Ammon's horn (tissue), 1 donor: ENCODE measurements at places on chromosomes 3 and 15.
A peak's percentile ranks its signal among the peaks of the same experiment; 100 is the strongest.

DNA sequence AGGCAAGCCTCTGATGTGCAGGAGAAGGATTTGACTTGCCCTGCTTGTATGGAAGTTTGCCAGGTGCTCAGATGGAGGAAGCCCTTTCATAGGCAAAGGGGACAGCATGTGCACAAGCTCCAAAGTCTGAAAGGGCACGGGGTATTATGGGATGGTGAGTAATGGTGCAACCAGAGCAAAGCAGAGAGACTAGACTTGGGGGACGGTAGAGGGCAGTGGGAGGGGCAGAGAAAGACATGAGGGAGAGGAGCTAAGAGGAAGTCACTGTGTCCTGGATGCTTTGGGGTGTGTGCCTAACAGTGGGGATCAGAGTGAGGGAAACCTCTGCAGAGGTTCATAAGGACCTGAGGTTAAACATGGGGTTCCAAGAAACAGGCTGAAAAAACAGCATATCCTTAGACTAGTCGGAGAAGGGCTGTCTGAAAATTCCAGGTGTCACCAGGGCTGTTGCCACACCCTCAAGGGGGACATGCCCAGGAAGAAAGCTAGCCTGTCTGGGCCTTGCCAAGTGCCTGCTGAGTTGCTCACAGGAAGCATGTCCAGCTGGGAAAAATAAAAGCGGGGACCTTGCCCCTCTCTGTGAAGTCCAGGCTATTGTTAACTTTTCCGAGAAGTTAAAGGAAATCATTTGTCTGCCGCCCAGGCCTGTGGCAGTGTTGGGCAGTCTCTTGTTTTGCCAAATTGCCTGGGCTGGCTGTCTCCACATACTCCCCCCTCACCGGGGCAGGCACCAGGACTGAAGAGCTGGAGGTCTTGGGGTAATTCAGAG, 47.1 kb downstream of the HRH1 start:
- DNase-seq: no peak

GRCh38 chr3:46948830-46949671, 27.5 kb downstream of the CCDC12 start:
- no peak for DNase-seq

- no peak for DNase-seq
Measured at GRCh38 chr15:53869806-53870073, 108.5 kb upstream of the UNC13C start.

DNA sequence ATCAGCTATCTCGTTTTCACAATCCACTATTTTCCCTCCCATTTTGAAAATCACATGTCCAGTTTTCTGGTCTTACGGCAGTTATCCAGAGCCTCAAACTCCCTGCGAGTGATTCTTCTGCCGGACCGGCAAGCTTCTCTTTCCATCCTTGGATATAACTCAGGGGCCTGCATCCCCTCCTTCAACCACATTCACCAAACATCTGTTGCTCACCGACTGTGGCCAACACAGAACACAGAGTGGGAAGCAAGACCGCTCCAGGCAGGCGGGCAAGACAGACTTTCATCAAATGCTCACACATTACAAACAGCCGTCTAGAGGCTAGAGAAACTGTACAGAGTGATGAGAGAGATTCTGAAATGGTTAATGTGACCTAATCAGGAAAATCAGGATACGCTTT, 7.6 kb upstream of the SLC12A8 start:
- no peak for DNase-seq

- DNase-seq: peak; percentile 41
Measured at GRCh38 chr3:171393032-171393744, 67.0 kb downstream of the TNIK start.

DNA sequence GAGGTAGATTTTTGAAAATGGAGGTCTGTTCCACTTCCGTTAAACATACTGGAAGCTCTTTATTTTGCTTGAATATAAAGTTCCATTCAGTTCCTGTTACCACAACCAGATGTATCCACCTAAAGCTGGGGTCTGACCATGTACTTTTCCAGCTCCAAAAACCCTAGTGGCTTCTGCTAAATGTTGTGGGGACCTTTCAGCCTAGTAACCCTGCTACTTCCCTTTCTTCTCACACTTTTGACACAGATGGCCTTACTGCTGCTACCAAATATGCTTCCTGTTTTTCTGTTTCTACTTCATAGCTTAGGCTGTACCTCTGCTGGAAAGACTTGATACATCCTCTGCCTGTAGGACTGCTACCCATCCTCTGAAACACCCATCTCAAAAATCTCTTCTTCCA, 87.8 kb downstream of the COL6A6 start:
- DNase-seq: no peak

DNA sequence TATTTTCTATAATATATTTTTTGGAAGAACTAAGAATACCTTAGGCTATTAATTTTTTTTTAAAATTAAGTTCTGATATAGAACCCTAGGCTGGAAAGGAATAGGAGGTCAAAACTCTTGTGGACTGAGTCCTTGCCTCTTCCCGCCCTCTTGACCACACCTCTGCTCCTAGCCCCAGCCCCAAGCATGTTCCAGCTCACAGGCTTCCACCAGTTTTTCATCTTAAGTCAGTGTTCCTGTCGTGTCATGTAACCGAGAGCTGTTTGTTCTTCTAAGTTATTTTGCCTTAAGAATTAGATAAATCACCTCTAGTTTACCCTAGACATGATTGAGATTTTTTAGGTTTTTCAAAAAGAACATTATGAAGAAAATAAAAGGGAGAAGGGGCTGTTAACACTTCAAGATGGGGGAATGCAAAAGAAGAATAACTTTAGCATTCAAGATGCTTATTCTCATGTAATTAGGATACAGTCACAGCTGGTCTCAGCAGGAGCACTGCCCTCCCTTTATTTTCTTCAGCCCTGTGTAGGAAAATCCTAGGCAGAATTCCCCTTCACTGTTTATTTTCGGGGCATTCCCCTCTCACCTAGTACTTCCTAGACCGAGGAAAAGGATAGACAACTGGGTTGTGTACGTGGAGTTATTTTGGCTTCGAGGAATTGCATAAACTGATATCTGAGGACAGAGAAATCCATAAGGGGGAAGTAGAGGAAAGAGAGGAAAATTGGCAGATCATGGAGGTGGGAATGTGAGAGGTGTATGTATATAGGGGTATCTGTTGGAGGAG, 110.2 kb downstream of the CMSS1 start:
- no peak for DNase-seq

- DNase-seq: no peak
Measured at GRCh38 chr3:122758877-122759560, 34.6 kb downstream of the HSPBAP1 start.

DNA sequence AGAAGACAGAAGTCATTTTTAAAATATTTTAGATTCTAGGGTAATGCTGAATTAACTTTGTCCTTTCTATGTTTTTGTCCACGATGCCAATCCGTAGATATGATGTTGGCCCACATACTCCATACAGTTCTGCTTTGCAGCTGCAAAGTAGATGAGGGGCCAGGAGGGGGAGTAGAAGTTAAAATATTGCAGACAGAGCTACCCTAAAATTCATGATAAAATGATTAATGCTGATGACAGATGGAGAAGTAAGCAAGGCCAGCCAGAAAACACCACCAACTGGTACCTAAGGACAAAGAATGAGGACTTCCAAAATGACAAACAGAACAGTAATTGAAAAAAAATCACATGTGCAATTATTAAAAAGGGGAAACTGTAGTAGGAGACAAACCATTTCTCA, 756.6 kb upstream of the ARPP21 start:
- peak; percentile 6 for DNase-seq

DNA sequence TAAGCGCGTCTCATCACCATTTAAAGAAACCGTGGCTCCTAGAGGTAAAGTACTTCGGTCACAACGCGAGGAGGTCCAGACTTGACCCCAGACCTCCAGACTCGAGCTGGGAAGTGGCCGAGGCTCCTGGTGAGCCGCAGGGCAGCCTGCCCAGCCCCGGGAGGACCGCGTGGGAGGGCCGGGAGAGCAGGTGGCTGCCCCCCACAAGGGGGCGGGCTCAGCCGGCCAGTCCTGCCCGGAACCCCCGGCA, at the start of gene SLC27A2:
Gene SLC27A2, plus strand, starts transcription at position 228 of the 250 bp plus-strand sequence. CDS start 232 bp downstream, outside the sequence.
- peak; percentile 19 for DNase-seq

GRCh38 chr15:41660235-41661077, at the start of gene MGA:
Gene MGA (plus strand): TSS chr15:41660405.
- peak; percentile 83 for DNase-seq

DNA sequence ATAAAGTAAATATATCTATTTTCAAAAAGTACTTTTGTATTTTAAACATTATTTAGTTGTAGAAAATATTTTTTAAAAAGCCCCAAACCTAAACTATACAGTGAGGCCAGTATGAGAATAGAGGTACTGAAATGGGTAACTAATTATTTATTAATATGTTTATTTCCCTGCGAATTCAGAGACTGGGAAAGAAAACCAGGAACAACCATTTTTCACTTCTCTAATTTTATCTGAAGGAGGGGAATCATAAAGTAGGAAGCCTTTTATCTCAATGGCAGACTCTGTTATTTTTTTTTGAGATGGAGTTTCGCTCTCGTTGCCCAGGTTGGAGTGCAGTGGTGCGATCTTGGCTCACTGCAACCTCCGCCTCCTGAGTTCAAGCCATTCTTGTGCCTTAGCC, 63.6 kb upstream of the TRAK1 start:
- DNase-seq: no peak

DNA sequence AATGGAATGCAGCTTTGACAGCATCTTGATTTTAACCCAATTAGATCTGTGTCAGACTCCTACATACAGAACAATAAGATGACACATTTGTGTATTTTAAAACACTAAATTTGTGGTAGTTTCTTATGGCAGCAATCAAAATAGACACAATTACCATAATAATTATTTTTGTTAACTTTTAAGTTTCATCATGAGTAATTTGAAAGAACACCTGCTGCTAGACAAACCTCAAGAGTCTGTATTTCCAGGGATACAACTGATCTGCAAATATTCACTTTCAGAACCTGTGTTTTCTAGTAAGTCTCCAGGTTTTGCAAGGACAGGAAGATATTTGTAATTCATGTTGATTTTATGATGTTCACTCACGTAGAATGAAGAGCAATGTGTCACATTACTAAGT, 736.8 kb downstream of the DIPK2A start:
- no peak for DNase-seq

DNA sequence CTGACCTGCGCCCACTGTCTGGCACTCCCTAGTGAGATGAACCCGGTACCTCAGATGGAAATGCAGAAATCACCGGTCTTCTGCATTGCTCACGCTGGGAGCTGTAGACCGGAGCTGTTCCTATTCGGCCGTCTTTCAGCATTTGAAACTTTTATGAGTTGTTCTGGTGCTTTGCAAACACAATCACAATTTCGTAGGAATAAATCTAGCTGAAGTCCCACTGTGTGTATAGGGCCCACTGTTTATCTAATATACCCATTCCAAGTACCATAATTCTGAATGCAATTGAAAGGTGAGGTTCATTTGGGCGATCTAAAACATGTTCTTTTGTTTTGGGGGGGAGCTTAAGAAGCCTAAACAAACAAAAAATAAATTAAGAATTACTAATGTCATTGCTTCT, 572.1 kb downstream of the FGF12 start:
- DNase-seq: no peak

DNA sequence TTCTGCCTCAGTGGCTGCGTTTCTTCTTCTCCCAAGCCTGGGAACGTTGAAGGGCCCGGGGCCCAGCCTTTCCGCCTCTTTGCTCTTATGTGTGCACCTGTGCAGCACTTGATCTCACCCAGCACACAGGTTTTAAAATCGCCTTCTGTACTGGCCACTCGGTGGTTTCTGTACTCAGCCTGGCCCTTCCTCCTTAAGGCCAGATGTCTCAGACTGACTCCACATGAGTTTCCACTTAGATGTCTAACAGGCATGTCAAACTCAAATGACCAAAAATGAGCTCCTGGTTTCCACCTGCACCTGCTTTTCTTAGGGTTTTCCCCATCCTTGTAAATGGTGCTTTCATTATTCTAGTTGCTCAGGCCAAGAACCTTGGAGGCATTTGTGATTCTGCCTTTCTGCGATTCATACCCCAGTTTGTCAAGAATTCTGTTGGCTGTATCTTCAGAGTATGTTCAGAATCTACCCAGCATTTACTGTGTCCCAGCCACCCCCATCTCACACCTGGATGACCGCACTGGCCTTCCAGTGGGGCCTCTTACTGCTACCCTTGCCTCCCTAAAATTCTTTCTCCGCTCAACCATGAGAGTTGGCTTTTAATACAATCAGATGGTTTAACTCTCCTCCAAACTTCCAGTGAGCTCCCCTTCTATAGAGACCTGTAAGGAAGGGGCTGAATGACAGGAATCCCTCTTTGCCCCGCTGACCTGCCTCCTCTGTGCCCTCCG, 2.2 kb upstream of the TRAK1 start:
- no peak for DNase-seq

DNA sequence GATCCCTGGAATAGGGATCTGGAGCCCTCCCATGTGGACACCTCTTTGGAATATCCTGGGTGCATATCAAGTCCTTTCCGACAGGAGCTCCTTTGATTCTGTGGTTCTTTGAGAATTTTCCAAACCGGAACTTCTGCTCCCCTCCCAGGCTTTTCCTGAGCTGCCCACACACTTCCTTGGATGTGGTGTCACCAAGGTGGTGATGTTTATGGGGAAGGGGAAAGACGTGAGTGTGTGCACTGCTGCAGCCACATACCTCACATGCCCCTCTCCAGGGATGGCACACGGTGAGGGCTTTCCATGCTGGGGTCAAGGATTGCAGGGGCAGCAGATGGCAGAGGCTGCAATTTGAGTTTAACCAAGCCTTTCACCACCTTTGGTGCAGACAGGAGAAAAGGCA, 27.9 kb upstream of the PSTPIP1 start:
- DNase-seq: no peak

DNA sequence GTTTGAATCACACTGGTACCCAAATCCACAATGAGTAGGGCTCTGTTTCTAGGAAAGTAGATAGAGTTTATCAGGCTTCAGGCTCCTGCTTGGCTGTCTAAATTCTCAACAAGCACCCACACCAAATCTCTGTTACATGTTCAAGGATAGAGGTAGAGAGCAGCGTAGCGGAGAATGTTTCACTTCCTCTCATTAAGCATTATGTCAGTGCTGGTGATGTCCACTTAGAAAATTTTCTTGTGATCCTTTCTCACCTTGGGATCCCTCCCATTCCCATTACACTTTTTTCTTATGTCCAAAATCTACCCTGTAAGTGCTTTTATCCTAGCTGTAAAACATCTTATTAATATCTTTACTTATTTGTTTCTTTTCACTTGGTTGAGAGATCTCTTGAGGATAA, 34.7 kb upstream of the GCSAM start:
- DNase-seq: no peak

- DNase-seq: no peak
Measured at GRCh38 chr3:159724627-159725026, 264.0 kb upstream of the IL12A start.

GRCh38 chr3:162770551-162770950, 1273.9 kb downstream of the OTOL1 start:
- no peak for DNase-seq

GRCh38 chr15:85578941-85579701, 198.7 kb downstream of the AKAP13 start:
- DNase-seq: peak; percentile 39

GRCh38 chr3:3015185-3016089, 94.7 kb downstream of the IL5RA start:
- peak; percentile 78 for DNase-seq

- DNase-seq: no peak
Measured at GRCh38 chr15:93029836-93030429, 59.1 kb downstream of the RGMA start.

- DNase-seq: no peak
Measured at GRCh38 chr3:14336749-14337598, 65.4 kb upstream of the SLC6A6 start.
